Cerebellar cortex (tissue), 1 donor: ENCODE measurements at places on chromosomes 6 and 20.

GRCh38 chr6:130200020-130200419, 22.7 kb downstream of the SAMD3 start:
- DNase-seq = no peak

- no peak for DNase-seq
Observed at GRCh38 chr6:34810936-34811632, 19.2 kb downstream of the BLTP3A start.

- no peak for DNase-seq
Observed at GRCh38 chr6:7684843-7685242, 41.1 kb upstream of the BMP6 start.

DNA sequence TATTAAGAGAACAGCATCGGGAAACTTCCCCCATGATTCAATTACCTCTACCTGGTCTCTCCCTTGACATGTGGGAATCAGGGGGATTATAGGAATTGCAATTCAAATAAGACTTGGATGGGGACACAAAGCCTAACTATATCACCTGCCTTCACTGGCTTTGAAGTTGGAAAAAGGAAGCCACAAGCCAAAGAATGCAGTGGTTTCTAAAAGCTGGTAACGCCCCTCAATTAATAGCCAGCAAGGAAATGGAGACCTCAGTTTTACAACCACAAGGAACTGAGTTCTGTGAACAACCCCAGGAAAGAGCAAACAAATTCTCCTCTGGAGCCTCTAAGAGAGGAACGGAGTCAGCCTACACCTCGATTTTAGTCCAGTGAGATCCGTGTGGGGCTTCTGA, 244.1 kb downstream of the TFAP2A start:
- no peak for DNase-seq

DNA sequence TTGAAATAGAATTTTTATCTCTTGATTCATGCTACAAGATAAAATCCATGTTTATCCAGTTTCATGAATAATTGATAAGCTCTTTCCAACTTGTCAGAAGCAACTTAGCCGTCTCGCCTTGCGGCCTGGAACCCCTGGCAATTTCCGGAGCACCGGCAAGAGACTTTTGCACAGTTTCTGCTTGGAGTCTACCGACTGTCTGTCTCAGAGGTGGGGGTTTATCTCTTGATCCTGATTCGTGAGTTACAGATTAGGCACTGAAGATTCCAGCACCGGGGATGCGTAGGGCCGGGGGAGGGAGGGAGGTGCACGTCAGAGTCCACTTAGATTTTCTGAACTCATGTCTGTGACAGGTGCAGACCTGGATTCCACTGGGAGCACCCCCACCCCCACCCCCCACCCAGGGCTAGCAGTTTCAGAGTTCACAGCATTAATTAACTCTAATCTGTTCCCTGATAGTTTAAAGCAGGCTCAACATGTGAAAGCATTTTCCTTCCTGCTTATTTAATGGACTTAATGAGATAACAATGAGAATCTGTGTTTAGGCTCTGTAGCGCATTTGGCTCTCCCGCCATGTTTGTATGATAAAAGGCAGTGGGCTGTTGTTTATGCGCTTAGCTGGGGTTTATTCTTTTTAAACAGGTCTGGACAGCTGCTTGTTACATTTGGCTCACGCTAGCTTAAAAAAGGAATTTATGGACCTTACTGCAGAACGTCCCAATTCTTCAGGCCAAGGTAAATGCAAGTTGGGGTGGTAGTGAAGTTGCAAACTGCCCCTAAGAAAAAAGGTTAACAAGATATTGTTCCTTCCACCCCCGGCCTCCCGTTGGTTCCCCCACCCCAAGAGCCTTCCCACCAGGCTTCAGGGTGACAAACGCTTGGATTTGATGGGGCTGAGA, 8.1 kb upstream of the APCDD1L start:
- DNase-seq = no peak

DNA sequence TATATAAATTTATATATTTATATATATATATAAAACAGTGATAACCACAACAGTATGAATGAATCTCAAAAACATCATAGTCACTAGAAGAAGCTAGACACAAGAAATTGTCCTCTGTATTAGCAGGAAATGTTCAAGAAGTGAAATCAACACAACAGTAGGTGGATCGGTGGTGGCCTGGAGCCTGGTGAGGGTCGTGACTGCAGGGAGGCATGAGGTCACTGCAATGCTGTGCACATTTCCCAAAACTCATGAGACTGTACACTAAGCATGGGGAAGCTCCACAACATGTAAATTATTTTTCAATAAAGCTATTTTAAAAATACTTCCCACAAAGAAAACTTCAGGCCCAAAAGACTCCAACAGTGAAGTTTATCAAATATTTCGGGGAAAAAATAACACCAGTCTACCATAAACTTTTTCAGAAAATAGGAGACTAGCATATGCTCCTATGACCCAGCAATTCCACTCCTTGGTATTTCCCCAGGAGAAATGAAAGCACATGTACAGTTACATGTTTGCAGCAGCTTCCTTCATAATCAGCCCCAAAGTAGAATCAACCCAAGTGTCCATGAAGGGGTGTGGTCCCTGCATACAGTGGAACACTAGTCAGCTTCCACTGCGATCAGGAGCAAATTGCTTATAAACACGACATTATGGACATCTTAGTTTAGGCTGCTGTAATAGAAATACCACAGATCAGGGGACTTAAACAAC, 144.2 kb downstream of the TBXT start:
- DNase-seq = no peak

DNA sequence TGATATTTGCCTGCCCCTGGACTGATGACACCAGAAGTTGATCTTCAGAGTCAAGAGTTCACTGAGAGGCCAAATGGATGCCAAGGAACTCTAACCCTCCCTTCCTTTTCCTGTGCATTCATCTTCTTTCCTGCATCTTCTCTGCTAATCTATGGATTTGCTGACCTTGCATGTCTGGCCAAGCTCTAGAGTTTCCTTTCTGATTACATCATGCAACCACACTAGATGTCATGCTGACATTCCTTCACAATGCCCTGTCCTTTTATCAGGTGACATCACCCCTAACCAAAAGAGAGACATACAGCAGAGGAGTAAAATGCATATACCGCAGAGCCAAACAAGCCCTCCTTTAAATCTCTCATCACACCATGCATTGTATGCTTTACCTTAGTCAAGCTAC, 487.6 kb downstream of the TFAP2A start:
- no peak for DNase-seq

DNA sequence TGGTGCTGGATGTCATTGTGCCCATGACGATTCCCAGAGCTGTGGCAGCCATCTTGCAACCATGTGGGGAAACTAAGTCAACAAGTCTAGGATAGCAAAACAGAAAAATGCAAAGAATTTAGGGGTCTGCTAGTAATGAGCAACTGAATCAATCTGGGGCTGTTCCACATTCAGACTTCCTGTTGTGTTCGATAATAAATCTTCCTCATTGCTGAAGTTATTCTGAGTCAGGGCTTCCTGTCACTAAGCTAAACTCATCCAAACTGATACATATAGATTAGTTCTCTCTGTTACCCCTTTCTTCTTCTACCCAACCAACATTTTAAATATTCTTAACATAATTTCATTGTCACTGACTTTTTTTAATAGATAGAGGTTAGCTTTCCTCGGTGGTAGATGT, 205.9 kb downstream of the HACE1 start:
- DNase-seq = no peak

DNA sequence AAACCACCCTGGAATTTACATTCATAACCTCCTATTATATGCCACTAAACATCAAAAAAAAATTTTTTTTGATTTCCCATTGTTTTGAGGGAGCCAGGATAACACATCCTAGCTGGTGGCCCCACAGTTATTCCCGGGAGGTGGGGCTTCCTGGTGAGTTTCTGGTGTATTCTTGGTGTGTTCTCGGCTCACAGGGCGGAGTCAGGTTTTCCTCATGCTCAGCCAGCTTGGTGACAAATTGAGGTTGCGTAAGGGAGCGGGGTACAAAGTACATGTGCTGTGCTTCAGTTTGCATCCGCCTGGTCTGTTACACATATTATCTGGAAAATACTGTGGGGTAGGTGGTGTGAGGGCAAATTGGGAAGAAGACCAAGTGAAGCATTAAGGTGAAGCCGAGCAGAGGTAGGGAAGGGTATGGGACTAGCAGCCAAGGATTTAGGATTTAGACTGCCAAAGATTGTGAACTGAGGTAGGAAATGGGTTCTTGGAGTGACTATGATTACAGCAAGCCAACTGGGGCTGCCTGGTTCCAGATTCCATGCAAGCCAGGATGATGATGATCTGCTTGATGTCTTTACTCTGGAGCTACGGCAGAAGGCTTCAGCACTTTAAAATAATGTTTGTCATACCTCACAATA, 46.2 kb upstream of the EEF1A1 start:
- no peak for DNase-seq

GRCh38 chr6:125101128-125101527, 52.4 kb upstream of the TPD52L1 start:
- DNase-seq = no peak

DNA sequence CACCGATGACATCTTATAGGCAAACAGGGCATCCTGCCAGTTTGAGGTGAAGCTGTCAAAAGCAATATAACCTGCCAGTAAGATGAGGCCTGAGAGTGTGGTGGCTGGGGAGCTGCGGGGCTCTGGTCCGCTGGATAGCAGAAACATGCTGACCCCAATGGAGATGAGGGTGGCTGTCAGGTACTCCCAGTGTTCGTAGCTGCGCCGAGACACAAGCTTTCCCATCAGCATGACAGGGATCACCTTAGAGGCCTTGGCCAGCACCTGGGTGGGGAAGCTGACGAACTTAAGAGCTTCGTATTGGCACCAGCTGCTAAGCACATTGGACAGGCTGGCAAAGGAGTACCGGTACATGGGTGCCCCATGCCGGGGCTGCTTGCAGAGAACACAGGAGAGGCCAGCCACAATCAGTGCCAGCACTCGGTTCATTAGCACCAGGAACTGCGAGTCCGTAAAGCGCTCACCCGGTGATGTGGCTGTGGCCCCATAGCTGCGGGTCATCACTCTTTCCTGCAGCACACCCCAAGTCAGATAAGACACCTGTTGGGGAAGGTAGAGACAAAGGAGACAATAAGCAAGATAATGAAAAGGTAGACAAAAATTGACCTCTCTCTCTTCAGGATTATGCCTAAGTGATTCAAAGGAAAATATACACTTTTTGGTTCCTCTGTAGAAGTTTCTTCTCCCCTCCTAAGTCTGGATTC, 2.1 kb downstream of the SLC35B2 start:
- peak; percentile 60 for DNase-seq

- no peak for DNase-seq
Observed at GRCh38 chr6:108687921-108688320, 127.2 kb downstream of the FOXO3 start.

- no peak for DNase-seq
Observed at GRCh38 chr6:37830225-37830624, 10.7 kb downstream of the ZFAND3 start.

DNA sequence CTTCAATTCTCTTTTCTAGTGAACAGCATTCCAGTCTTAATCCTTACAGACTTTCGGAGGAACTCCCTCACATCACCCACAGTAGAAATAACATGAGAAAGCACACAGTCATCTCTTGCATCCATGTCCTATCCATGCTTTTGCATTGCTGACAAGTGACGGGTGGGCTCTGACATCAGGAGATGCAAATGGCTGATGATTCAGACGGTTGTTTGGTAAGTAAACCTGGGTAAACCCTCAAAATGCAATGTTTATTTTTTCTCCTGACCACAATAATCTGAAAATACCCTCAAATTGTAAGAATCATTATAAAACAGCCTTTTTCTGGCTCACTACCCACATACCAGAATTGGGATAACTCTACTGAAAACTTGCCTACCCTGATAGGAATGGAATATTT, 792.0 kb downstream of the MAFB start:
- DNase-seq = no peak

DNA sequence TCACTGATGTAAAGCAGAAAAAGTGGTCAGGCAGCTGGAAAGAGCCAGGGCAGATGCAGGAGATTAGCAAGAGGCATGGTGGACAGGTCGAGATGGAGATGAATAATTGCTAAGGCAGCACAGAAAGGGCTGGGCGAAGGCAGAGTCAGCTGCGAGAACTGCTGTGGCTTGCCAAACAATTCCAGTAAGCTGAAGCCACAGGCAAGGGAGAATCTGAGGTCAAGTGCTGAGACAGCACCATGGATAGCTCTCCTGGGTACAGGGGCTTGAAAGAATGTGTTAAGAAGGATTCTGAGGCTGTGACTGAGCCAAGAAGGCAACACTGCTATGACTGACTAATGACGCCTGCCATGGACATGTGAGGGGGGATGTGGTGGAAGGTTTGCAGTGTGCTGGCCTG, 220.8 kb upstream of the FOXA2 start:
- no peak for DNase-seq

GRCh38 chr6:42118162-42119001, 24.0 kb downstream of the C6orf132 start:
- peak; percentile 69 for DNase-seq

DNA sequence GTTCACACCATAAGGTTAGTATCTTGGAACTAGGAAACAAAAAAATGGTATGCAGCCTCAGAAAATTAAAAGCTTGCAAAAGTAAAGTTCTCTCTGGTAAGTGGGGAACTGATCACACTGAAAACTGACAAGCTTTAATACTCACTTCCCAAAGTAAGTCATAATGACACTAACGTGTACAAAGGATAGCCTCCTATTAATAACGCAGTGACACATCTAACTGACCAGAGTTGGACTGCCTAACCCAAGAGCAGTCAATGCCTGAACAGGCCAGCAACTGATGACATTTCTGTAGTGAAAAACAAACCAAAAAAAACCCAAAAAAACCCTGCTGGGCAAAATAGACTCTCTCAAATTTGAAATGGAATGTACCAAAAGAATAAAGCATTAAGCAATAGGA, 30.7 kb downstream of the CHD6 start:
- DNase-seq = no peak

DNA sequence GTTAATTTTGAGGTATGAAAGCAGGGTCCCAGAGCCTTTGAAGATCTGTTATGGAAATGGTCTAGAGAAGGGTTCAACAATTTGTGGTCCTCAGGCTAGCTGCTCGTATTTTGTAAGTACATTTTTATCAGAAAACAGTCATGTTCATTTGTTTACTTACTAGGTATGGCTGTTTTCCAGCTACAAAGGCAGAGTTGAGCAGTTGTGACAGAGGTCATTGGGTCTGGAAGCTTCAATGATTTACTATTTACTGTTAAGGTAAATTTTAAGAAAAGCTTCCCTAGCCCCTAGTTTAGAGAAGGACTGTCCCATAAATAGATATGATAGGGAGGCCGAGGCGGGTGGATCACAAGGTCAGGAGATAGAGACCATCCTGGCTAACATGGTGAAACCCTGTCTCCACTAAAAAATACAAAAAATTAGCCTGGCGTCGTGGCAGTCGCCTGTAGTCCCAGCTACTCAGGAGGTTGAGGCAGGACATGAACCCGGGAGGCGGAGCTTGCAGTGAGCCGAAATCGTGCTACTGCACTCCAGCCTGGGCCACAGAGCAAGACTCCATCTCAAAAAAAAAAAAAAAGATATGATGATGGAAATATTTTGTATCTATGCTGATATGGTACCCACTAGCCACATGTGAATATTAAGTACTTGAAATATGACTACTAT, 538.4 kb upstream of the CITED2 start:
- no peak for DNase-seq
